Smooth muscle cell of the brain vasculature (primary cell): ENCODE measurements at places on chromosomes 5 and 9.

- no peak for DNase-seq
Measured at GRCh38 chr9:2243666-2244555, 228.8 kb downstream of the SMARCA2 start.

GRCh38 chr9:92353051-92353450 is 27.3 kb downstream of the CENPP start:
- no peak for DNase-seq

GRCh38 chr9:93252781-93253530 is 69.0 kb downstream of the WNK2 start:
- DNase-seq: no peak

DNA sequence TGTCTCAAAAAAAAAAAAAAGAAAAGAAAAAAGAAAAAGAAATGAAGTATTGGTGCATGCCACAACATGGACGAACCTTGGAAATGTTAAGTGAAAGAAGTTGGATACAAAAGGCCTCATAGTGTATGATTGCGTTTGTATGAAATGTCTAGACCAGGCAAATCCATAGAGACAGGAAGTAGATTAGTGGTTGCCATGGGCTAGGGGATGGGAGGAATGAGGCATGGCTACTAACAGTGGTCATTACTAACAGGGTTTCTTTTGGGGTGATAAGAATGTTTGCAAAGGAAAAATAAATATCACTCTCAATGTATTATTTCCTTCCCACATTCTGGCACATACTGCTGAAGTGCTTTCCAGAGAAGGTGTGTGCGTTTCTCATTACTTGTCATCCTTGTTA is 44.1 kb downstream of the UGCG start:
- no peak for DNase-seq

- no peak for DNase-seq
Measured at GRCh38 chr5:163574472-163575440, 69.3 kb downstream of the MAT2B start.
